ENCODE measurements at places on chromosomes 6 and 20.

DNA sequence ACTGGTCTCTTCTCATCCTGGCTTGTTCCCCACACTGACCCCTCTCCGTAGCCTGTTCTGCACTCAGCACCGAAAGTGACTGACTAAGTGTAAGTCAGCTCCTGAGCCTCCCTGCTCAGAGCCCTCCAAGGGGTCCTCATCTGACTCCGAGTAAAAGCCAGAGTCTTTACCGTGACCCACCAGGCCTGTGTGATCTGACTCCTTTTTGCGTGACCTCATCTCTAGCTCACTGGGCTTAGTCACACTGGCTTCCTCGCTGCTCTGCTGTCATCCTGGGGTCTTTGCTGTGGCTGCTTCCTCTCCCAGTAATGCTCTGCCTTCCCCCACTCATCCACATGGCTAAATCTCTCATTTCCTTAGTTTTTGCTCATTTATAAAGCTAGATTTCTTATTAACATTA is 116.6 kb downstream of the PLCB4 start:
- peak; percentile 48 for DNase-seq

- DNase-seq: no peak
These were observed 329.6 kb downstream of the RNGTT start for GRCh38 chr6:88633782-88634181.

- DNase-seq: no peak
These were observed 77.0 kb downstream of the PLCB1 start for GRCh38 chr20:8209061-8209460.

GRCh38 chr20:36035745-36036144 is 67.4 kb downstream of the CNBD2 start:
- DNase-seq: peak; percentile 17

DNA sequence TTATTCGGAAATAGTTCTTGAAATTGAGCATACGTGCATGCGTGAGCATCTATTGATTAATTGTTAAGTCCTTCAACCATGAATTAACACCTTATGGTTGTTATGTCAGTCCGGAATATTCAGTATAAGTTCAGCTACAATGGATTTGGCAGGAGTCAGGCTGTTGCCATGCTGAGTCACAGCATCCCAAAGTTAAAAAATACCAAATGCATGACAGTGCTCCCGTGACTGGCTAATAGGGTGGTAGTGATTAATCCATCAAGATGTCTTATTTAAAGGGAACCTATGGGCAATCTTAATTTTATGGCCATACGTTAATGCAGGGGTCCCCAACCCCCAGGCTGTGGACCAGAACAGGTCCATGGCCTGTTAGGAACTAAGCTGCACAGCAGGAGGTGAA is 10.5 kb downstream of the RAE1 start:
- DNase-seq: peak; percentile 89

DNA sequence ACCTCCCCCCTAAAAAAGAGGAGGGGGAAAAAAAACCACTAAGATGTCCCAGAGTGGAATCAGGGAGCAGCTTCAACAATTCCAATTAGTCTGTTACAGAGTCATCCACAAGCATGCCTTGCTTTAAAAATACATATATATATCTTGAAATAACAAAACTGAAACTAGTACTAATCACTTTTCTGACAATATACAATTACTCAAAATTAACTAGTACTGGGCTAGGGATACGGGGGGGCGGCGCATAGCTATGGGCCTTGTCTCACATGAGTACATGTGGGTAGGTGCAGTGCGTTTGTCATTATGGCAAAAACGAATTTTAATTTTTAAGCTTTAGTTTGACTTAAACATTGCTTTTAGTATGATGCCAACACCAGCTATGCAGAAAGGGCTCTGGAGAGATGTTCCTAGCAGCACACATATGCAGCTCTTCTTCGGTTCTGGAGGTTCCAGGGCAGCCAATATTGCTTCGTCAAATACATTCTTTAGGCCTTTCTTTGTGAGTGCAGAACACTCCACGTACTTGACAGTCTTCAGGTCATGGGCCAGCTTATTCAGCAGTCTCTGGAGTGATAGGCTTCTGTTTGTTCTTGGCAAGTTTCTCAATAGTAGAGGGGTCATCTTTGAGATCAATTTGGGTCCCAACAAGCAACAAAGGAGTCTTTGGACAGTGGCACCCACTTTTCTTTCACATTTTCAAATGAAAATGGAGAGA is 38.8 kb downstream of the ITCH start:
- DNase-seq: no peak

GRCh38 chr20:63701329-63702035 is 5.0 kb downstream of the TNFRSF6B start:
- no peak for DNase-seq

Data from fibroblast of mammary gland (primary cell).